ENCODE measurements at places on chromosomes 5 and 9.

GRCh38 chr5:128480906-128481633 is 57.0 kb downstream of the FBN2 start:
- DNase-seq = no peak

GRCh38 chr5:39742916-39743315 is 318.1 kb upstream of the DAB2 start:
- DNase-seq = no peak

DNA sequence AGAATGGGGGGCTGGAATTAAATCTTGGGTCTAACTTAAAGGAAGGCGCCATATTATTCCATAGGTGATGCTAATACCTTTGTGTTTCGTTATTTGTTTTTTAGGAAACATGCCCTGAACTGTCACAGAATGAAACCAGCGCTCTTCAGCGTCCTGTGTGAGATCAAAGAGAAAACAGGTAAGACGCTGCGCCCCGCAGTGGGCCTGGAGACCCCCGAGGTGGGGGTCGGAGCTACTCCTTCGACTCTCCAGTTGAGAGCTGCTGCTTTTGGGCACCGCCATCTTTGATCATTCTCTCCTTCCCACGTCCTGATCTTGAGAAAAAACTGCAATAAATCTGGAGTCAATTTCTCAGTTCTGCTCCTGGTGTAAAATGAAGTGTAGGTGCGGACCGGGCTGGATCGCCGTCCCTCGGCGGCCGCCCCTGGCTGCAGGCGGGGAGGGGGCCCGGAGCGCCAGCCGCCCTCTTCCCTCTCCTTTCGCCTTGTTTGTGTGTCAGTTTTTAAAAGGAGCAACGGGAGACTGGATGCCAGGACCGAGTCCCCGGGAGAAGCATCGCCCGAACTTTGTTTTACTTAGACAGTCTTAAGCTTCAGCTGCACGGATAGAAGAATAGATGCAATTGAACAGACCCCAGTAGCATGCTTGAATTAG is 1.4 kb downstream of the PBX3 start:
- DNase-seq = no peak

GRCh38 chr5:137280656-137281055 is 218.5 kb downstream of the SPOCK1 start:
- DNase-seq = no peak

DNA sequence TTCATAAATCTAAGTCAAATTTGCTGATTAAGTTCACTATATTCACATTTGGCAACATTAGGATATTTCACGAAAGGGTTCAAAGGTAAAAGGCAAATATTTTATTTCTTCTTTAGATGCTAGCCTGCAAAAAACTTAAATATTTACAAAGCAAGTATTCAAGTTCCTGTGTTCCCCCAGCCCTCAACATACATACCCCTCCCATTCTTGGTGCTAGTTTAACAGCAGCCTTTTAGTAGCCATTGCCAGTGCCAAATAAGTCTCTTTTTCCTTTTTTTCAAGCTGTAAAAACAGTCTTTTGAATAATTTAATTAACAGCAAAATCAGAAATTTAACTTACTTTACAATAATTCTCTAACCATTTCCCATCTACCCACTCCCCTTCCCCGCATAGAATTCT is 288.5 kb upstream of the TMEM161B start:
- no peak for DNase-seq

GRCh38 chr5:74017112-74017511 is 391.1 kb downstream of the ARHGEF28 start:
- no peak for DNase-seq

DNA sequence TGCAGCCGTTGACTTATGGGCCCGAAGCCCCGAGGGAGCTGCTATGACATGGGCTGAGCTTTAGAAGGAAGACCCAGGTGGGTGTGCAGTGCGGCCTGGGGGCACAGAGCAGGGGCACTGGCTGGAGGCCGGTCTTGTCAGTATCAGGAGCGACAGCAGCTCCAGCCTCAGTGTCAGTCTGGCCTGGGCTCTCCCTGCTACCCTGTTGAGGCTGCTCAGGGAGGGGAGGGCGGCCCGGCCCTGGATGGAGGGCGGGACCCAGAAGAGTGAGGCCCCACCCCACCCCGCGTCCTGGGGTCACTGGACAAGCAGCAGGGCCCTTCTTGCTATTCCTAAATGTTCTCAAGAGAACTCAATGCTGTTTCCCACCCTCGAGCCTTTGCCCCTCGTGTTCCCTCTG is 18.0 kb downstream of the GFI1B start:
- DNase-seq = no peak

DNA sequence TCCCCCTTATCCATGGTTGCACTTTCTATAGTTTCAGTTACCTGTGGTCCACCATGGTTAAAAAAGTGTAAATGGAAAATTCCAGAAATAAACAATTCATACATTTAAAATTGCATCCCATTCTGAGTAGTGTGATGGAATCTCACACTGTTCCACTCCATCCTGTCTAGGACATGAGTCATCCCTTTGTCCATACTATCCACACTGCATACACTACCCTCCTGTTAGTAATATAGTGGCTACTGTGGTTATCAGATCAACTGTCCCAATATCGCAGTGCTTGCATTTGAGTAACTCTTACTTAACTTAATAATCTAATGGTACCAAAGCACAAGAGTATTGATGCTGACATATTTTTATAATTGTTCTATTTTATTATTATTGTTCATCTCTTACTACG is 100.7 kb downstream of the RAB3C start:
- DNase-seq = no peak

- no peak for DNase-seq
Observed at GRCh38 chr5:135429301-135430134, 17.6 kb downstream of the DCANP1 start.

DNA sequence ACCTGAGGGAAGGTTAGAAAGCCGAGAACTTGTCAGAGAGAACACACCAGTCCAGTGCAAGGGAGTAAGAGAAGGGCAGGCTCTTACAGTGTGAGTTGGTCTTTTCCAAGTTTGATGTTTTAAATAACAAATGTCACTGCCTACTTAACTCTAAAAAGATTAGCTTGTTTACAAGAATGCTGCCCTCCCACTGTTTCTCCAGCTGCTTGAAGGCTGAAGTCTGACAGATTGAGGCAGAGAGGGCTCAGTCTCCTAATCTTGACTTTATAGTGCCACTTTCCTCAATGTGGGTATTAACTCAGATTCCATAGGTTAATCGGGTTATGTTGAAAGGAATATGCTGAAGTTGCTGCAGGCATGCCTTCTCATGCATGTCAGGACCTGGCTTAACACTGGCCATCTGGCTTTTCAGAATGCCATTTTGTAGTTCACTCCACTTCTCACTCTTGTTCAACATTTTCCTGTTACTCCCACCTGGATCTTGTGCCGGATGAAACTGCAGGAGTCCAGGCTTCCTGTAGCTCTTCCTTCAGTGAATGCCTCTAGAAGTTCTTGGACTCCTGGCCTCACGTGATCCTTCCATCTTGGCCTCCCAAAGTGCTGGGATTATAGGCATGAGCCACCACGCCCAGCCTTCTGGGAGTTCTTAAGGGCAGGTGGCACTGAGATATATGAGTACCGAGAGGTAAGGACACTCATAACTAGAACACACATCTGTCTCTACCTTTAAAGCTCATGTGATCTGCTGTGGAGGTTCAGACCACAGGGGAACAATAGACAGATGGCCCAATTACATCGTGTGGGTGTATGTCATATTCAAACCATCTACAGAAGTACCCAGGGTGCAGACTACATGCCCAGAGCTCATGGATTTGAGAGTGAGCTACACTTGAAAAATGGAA is 249.7 kb downstream of the ARHGAP26 start:
- DNase-seq = no peak

DNA sequence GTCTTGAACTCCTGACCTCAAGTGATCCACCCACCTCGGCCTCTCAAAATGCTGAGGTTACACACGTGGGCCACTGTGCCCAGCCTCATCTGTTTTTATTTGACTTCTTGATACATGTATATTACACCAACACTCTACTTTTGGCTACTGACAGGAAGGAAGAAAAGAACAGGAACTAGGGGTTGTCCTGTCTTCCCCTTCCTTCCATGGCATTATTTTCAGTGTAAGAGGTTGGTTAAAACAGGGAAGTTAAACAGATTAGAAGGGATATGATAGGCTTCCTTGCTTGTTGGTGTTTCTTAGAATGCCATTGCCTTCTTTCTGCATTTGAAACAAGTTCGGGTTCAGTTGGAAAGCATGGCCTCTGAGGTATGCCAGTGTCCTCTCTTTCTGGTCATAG is 312.8 kb downstream of the NDUFS4 start:
- DNase-seq = no peak

DNA sequence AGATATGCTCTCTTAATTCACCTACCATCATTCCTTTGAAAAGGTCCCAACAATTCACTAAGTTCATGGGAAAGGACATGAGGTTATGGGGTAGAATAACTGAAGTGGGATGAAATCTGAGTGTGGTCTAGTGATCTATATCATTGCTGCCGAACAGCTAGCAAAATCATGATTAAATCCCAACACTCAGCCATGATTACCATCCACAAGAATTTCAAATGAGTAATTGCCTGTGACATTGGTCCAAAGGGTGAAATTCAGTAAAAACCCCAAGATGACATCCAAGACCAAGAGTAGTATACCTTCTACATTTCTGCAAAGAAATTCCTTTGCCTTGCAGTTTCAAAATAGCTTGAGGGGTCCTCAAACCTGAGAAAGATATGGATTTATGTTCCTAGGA is 225.6 kb downstream of the SPOCK1 start:
- no peak for DNase-seq

GRCh38 chr5:119752921-119753886 is 123.8 kb downstream of the FAM170A start:
- no peak for DNase-seq

GRCh38 chr5:115898656-115899055 is 56.9 kb downstream of the AP3S1 start:
- DNase-seq = no peak

- DNase-seq = no peak
Observed at GRCh38 chr5:79075646-79076426, 6.3 kb downstream of the BHMT2 start.

GRCh38 chr5:98940581-98940980 is 11.8 kb upstream of the CHD1 start:
- DNase-seq = no peak

GRCh38 chr5:106312360-106312759 is 1358.4 kb downstream of the EFNA5 start:
- no peak for DNase-seq

GRCh38 chr9:78248635-78249034 is 12.8 kb downstream of the CEP78 start:
- DNase-seq = no peak

GRCh38 chr9:106019039-106019680 is 324.8 kb downstream of the TMEM38B start:
- DNase-seq = no peak

DNA sequence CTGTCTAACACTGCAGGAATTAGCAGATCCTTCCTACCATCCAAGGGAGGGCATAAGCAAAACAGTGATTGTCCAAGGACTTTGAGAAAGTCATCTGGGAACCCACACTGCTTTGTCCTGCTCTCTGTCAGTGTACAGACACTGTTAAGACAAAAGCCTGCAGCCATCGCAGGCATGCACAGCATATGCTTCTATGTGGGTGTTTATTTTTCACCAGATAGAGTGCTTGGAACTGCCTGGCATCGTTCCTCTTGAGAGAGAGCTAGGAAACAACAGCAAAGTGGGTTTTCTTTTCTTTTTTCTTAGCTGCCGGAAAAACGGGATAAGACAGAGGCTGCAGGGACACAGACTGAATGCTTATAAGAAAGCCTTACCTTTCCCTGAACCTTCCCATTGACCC is 212.3 kb downstream of the ICE1 start:
- DNase-seq = no peak

DNA sequence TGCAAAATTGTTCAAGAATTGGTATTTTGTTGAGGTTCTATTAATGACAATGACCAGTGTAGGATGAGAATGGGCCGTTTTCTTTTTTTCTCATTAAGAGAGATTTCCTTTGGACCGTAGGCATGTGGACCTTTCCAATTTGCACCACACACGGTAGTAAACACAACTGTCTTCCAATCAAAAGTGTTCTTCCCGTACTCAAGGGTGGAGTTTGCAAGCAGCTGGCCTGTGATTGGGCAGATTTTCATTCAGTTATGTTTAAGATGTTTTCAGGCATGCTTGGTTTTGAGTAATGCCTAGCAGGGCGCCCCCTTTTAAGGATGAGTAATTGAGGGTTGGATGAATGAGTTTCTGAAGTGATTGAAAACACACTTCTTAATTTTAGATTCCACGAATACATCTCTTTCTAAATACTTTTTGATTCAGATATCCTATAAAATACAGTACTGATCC is 2.5 kb downstream of the KDM3B start:
- DNase-seq = peak; percentile 43

GRCh38 chr5:36606428-36607113 is at the start of gene SLC1A3:
Gene SLC1A3, plus strand, starts transcription at chr5:36606606. Its CDS starts 1,818 bp downstream, at chr5:36608424.
- peak; percentile 40 for DNase-seq

DNA sequence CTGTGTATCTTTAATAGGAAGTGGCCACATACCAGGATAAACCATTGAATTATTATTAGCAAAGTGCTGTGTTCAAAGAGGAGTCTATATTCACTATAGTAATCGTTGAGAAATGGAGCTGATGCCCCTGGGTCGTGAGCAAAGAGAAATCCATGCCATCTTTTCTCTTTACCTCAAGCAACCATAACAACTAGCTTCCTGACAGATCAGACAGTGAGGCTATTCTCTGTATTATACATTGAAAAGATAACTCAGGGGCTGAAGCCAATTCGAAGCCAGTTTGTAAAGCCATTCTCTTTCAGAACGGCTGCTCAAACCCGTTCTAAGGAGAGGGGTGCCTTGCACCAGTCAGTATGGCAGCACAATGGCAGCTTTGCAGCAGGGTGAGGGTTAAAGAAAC is 680.6 kb downstream of the SEMA5A start:
- DNase-seq = no peak

- DNase-seq = no peak
Observed at GRCh38 chr5:175557778-175558177, 79.4 kb downstream of the SFXN1 start.

DNA sequence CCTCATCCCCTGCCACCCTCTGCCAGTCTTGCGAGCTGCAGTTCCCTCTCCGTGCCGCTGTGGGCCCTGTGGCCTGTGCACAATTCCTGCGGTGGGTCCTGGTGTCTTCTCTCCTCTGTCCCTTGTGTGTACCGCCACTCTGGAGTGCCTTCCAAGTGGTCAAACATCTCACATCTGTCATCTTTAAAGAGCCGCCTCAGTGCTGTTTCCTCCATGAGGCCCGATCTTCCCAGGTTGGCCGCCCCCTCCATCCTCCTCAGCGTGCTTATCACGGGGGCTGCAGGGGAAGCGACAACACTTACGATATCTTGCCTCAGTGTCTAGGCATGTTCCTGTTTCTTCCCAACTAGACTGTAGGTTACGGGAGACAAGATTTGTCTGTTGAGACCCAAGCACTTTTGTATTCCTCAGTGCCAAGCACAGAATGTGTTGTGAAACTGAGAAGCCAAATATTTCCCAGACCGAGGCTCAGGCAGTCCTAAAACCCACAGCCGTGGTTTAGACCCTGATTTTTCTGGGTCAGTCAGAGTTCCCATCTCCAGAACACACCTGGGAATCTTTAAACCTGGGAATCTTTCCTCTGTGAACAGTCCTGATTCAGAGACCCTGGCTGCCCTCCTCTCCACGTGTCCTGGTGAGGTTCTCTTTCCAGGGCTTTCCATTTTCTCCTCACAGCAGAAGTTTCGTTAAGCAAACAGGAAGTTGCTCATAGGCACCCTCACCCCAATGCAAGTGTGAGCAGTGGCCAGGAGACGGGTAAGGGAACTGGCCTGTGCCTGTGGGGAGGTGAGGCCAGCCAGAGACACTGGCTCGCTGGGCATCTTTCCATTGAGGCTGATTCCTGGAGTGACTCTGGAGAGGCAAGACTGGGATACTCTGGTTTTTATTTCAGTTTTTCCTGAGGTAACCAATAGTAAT is 28.8 kb downstream of the SLC46A2 start:
- DNase-seq = no peak

Measured in activated T-cell treated with anti-CD3 and anti-CD28 coated beads for 24 hours (primary cell).